Chondrocyte (in vitro differentiated cells): ENCODE measurements at places on chromosomes 5 and 9. TPM values are rescaled to one million over a fixed set of nuclear protein-coding genes. Genes with fewer than 3 reads are reported as not detected.

The ASPN gene
- total RNA-seq: 335 to 385 TPM (median 376 TPM) in 3 replicates

The QRFP gene
- total RNA-seq: not detected in 3 replicates

DNA sequence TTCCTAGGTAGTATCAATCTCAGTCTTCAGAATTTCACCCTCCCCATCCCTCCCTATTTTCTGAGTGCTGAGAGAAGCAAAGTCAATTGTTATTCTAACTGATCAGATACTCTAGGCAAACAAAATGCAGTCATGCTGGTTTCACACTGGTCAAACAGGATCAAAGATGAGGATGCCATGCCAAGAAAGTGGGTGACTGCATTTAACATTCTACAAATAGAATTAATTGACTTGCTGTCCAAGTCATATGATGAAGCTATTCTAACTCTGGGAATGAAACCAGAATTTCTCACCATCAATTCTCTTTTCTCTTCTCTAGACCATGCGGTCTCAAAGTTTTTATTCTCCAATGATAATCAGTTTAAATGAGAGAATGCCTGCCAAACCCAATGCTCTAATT lies 112.5 kb downstream of the CTNND2 start:
- no peak for DNase-seq

GRCh38 chr9:115712981-115713380 lies 440.6 kb upstream of the PAPPA start:
- DNase-seq: no peak
